ENCODE measurements at places on chromosomes 16 and 17.

DNA sequence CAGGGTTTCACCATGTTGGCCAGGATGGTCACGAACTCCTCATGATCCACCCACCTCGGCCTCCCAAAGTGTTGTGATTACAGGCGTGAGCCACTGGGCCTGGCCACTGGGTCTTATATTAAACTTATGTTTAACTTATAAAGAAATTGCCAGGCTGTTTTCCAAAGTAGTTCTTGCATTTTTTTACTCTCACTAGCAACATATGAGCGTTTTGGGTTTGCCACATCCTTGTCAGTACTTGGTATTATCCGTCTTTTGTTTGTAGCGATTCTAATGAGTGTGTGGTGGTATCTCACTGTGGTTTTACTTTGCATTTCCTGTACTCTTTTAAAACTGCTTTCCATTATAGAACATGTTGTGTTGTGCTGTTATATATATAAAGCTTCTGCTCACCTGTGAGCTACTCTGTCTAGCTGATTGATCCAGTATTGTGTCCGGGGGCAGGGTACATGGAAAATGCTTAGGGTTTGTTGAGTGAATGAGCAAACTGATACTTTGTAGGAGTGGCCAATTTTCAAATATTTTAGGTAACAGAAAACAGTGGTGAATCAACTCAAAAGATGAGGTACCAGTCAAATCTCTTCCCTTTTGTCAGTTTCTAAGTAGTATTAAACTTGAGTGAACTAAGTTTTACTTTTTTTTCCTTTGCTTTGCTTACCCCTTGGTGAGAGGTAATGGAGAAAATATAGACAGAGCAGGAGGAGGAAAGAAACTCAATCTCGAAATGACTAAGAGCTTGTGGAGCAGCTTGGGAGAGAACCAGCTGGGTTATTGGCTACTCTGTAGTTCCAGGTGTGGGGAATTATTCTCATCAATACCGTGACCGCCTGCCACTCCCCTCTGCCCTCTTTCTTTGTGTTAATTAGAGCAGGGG lies 75.8 kb downstream of the PITPNC1 start:
- DNase-seq: no peak

- DNase-seq: no peak
Measured at GRCh38 chr17:4232168-4232813, 31.5 kb downstream of the ANKFY1 start.

- DNase-seq: no peak
Measured at GRCh38 chr17:16272111-16272840, 55.3 kb downstream of the PIGL start.

DNA sequence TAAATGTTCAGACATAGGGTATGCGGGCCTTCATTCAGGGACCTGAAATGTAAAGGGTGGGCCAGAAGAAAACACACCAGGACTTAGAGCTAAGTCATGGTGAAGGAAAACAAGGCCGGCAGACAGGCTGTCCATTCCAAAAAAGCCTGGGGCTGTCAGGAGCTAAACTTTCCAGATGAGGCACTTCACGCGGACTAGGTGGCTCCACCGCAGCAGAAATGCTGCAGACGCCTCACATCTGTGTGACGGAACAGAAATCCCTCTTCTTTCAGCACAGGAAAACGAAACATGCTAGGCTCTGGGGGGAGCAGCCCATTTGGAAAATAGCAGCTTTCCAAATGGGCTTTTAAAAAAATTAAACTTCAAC lies 88.7 kb downstream of the HS3ST3A1 start:
- DNase-seq: no peak

DNA sequence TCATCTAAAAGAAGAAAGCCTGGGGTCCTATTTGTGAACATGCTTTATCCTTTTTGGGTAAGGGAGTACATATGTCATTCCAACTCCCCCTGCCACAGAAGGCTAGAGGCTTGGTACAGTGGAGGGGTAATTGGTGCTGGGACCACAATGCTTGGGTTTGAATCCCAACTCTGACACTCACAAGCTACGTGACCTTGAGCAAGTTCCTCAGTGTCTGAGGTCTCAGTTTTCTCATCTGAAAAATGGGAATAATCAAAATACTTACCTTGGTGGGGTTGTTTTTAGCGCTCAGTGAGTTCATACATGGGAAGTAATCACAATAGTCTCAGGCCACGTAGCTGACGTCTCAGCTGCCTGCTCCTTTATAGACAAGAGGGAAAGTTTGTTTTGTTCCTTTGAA lies 150.8 kb downstream of the CPPED1 start:
- DNase-seq: no peak

- no peak for DNase-seq
Measured at GRCh38 chr17:7204336-7204735, 15.3 kb downstream of the DLG4 start.

DNA sequence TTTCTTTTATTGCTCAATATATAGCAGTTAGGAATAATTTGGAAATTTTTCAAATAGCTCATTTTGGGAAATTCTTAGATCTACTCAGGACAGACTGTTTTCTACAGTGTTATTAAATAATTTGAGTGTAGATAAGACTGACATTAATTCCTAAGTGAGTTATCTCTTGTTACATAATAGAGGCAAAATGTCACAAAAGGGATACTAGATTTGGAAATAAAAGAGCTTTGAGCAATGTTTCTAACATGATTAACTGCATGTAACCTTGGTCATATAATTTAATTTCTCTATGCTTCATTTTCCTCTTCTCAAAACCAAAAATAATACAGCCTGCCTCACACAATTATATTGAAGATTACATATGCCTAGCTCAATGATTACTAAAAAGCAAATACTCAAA lies 16.3 kb upstream of the KIF2B start:
- no peak for DNase-seq
